ENCODE measurements at places on chromosomes 4 and X.

DNA sequence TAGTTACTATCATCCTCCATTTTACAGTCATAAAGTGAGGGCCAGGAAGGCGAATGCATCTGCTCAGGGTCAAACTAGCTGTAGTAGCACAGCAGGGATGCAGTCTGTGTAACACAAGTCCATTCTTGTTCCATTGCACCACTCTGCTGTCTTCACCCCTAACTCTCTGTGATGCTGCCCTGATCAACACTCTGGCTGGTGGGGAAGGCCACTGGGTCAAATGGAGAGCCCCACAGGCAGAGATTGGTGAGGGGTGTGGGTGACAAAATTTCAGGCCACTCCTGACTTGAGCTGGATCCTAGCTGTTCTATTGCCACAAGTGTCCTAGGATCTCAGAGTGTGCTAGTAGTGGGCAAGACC lies 136.5 kb downstream of the PJA1 start:
- no peaks in the 10 kb centered on the region for H3K4me1 ChIP-seq
- no peaks in the 10 kb centered on the region for H3K36me3 ChIP-seq
- H3K4me3 ChIP-seq = no peak overlapping the region
- no peaks in the 10 kb centered on the region for H3K27me3 ChIP-seq
- peak; percentile 2 for DNase-seq

DNA sequence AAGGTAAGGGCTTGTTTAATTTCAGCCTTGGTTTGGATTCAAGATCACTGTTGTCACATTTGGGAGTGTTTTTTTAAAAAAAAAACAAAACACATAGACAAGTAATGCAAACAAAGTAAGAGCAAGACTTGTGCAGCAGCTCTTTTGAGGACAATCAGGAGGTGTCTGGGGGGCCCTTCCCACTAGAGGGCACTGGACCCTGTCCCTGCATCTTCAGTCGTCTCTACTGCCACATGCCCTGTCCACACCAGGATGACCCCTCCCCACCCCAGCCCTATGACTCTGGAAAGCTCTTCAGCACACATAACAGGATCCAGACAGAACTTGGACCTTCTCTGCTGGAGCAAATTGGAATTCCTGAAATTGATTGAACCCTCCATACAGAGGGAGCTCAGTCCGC lies 71.0 kb downstream of the USP46 start:
- H3K4me3 ChIP-seq = no peak overlapping the region
- no peak overlapping the region for H3K27ac ChIP-seq
- H3K36me3 ChIP-seq = peaks cover 17% of the 10 kb centered on the region
- DNase-seq = peak; percentile 88

- H3K4me3 ChIP-seq = no peak overlapping the region
- H3K27me3 ChIP-seq = no peaks in the 10 kb centered on the region
- H3K4me1 ChIP-seq = no peaks in the 10 kb centered on the region
- peaks cover 10% of the 10 kb centered on the region for H3K36me3 ChIP-seq
- DNase-seq = no peak
Observed at GRCh38 chrX:45740291-45740690, 539.6 kb upstream of the DIPK2B start.

- peaks cover 9% of the 10 kb centered on the region for H3K36me3 ChIP-seq
- peak; percentile 49 for DNase-seq
- no peak overlapping the region for H3K4me3 ChIP-seq
- H3K27ac ChIP-seq = no peak overlapping the region
- peaks cover 23% of the 10 kb centered on the region for H3K4me1 ChIP-seq
Observed at GRCh38 chr4:184384056-184384809, 90.1 kb downstream of the IRF2 start.

GRCh38 chr4:106679063-106679462 lies 310.5 kb upstream of the GIMD1 start:
- no peaks in the 10 kb centered on the region for H3K36me3 ChIP-seq
- H3K27ac ChIP-seq = no peak overlapping the region
- no peaks in the 10 kb centered on the region for H3K27me3 ChIP-seq
- H3K4me3 ChIP-seq = no peak overlapping the region
- no peaks in the 10 kb centered on the region for H3K4me1 ChIP-seq

- no peak for DNase-seq
- no peaks in the 10 kb centered on the region for H3K27me3 ChIP-seq
- H3K4me3 ChIP-seq = no peak overlapping the region
- H3K36me3 ChIP-seq = peaks cover 5% of the 10 kb centered on the region
Observed at GRCh38 chr4:102586644-102587021, 85.5 kb downstream of the NFKB1 start.

DNA sequence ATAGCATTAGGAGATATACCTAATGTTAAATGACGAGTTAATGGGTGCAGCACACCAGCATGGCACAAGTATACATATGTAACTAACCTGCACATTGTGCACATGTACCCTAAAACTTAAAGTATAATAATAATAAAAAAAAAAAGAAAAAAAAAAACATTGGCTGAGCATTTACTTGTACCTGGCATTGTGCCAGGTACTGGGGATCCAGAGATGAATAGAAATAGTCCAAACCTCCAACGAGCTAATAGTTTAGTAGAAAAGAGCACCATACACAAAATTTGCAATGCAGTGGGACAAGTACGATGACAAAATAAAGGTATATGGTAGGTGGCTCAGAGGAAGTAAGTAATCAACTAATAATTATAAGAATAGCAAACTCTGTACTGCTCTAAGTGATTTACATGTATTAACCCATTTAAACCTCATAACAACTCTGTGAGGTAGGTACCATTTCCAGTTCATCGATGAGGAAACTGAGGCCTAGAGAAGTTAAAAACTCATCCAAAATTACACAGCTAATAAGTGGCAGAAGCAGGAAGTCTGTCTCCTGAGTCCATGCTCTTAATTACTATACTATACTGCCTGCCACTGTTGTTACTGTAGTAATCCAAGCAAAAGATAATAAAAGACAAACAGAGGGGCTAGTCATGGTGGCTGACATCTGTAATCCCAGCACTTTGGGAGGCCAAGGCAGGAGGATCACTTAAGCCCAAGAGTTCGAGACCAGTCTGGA lies 319.3 kb downstream of the OPHN1 start:
- no peaks in the 10 kb centered on the region for H3K4me1 ChIP-seq
- no peak overlapping the region for H3K4me3 ChIP-seq
- no peak for DNase-seq
- H3K27ac ChIP-seq = no peak overlapping the region

- no peaks in the 10 kb centered on the region for H3K36me3 ChIP-seq
- DNase-seq = peak; percentile 61
- no peak overlapping the region for H3K4me3 ChIP-seq
- no peaks in the 10 kb centered on the region for H3K27me3 ChIP-seq
- peaks cover 10% of the 10 kb centered on the region for H3K4me1 ChIP-seq
Observed at GRCh38 chr4:36758312-36759178, 477.1 kb downstream of the DTHD1 start.

- peak; percentile 47 for DNase-seq
- no peak overlapping the region for H3K27ac ChIP-seq
- no peaks in the 10 kb centered on the region for H3K27me3 ChIP-seq
Observed at GRCh38 chr4:133154725-133155124, 5.6 kb downstream of the PCDH10 start.

- no peak overlapping the region for H3K4me3 ChIP-seq
- no peak for DNase-seq
- H3K27ac ChIP-seq = no peak overlapping the region
Observed at GRCh38 chr4:18882468-18882867, 860.9 kb upstream of the LCORL start.

- no peak overlapping the region for H3K4me3 ChIP-seq
- no peaks in the 10 kb centered on the region for H3K36me3 ChIP-seq
- H3K27ac ChIP-seq = no peak overlapping the region
- DNase-seq = no peak
Observed at GRCh38 chr4:152206185-152206584, 329.7 kb downstream of the FBXW7 start.

DNA sequence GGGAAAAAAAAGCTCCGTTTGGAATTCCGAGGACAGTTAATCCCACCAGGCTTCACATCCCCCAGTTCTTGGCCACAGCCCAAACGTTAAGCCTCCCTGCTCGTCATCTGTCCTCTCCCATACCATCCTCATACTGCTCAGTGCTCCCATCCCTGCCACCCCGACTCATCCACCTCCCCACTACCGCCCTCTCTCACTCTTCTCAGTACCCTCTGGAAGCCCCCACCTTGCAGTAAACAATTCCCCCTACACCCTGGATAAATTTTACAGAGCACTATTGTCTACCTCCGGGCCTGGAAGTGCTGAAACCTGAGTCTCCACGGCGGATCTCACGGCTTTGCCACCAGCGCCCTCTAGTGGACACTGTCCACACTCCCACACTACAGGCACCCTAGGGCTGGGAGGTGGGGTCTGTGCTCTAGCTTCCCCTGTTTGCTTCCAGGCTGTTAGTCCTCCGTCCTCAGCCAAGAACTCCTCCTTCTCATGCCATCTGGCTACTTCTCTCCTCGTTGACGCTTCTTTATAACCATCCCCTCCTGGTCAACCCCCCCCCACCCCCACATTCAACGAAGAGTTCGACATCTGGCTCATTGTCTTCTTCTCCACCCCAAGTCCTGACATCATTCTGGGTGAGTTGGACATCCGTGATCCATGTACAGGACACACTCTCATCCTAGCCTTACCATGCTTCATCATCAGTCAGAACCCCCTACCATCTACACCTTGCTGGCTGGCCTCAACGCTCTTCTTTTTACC lies 54.5 kb downstream of the RTL9 start:
- no peak overlapping the region for H3K27ac ChIP-seq
- no peaks in the 10 kb centered on the region for H3K27me3 ChIP-seq
- no peak overlapping the region for H3K4me3 ChIP-seq

DNA sequence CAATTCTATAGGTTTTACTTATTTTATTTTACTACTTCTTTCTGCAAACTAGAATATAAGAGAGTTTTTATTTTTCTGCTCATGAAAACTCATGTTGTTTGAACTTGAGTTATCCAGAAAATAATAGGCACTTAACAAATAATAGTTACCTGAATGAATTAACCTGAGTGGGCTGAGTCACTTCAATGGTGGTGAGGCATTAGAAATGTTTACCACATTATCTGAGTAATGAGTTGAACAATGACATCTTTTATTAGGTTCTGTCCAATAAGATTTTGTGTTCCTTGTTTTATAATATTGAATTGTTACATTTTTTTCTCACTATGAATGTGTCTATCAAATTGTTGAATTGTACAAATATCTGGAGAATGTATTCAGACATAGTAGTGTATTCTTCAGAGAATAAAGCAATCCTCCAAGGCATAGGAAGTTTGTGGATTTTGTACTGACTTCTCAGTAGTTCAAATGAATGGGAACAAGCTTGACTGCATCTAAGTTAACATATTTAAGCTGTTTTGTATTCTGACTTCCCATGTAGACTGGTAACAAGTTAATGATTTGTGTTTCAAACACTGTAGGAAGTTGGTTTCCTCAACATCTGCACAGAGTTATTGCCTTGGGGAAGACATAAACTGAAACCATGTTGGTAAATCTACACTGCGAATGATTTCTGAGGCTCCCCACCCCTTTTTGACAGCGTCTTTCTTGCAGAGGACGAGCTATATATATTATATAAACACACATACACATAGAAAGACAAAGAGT lies 1808.9 kb upstream of the TENM3 start:
- H3K4me3 ChIP-seq = no peak overlapping the region
- H3K27ac ChIP-seq = no peak overlapping the region
- H3K36me3 ChIP-seq = no peaks in the 10 kb centered on the region
- DNase-seq = no peak
- no peaks in the 10 kb centered on the region for H3K27me3 ChIP-seq

- no peaks in the 10 kb centered on the region for H3K36me3 ChIP-seq
- no peaks in the 10 kb centered on the region for H3K4me1 ChIP-seq
- no peak overlapping the region for H3K4me3 ChIP-seq
- H3K27ac ChIP-seq = no peak overlapping the region
Observed at GRCh38 chr4:68865188-68865638, 49.4 kb downstream of the UGT2B10 start.

DNA sequence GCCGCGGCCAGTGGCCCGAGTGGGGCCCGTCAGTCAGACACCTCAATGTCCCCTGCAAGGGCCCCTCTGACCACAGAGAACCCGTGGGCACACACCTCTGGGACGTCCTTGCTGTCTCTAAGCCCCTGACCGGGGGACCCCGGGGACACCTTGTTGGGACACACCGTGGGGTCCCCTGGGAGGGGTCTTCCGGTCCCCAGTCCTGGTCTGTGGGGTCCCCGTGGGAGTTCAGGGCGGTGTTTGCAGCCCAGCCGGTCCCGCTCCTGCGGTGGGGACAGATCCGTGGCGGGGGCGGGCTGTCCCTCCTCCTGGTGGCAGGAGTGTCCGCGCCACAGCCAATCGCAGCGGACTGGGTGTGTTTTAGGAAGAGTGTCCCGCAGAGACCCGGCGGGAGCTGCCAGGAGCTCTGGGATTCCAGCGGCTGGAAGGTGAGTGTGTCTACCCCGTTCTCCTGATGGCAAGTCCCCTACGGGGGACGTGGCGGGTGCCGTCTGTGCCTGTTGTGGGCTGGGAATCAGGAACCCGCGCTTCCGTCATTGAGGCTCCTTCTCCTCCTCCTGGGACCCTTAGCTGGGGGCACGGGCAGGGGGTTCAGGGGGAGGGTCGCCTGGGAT lies 5.1 kb upstream of the PLCXD1 start:
- H3K27ac ChIP-seq = no peak overlapping the region
- H3K27me3 ChIP-seq = no peaks in the 10 kb centered on the region
- H3K4me3 ChIP-seq = peak overlapping the region; percentile 84
- H3K4me1 ChIP-seq = peaks cover 4% of the 10 kb centered on the region
- peak; percentile 95 for DNase-seq

- no peak overlapping the region for H3K4me3 ChIP-seq
- H3K27me3 ChIP-seq = no peaks in the 10 kb centered on the region
- no peak overlapping the region for H3K27ac ChIP-seq
- peaks cover 86% of the 10 kb centered on the region for H3K36me3 ChIP-seq
- no peak for DNase-seq
Observed at GRCh38 chr4:51907006-51907669, 64.2 kb downstream of the DCUN1D4 start.

DNA sequence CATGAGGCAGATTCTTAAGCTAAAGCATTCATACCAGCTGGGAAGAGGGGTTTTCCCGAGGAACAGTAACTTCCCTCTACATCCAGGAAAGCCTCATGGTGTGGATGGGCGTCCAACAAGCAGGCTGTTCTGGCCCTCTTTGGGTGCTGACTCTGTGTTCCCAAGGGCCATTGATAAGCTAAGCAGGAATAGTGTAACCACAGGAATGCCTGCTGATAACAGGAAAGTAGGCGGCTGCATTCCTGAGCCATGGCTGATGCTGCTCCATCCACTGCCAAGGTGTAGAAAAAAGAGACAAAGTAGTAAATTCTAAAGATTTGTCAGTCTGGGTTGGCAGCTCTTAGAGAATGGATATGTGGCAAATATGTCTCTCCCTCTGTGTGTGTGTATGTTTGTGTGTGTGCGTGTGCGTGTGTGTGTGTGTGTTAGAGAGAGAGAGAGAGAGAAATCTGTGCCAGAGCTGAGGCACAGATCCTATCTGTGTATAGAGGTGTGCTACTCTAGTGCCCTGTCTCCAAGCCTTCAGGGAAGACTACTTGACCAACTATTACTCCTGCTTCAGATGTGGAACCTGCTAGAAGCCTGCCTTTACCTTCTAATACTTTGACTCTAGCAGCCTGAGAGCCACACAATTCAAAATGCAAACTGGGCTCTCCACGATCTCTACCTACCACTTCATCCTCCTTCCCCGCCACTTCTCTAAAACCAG lies 353.1 kb upstream of the NR3C2 start:
- no peak overlapping the region for H3K27ac ChIP-seq
- H3K36me3 ChIP-seq = no peaks in the 10 kb centered on the region
- H3K27me3 ChIP-seq = peaks cover 5% of the 10 kb centered on the region
- peak; percentile 84 for DNase-seq
- peaks cover 7% of the 10 kb centered on the region for H3K4me1 ChIP-seq
- no peak overlapping the region for H3K4me3 ChIP-seq
